Stimulated activated CD8-positive, alpha-beta memory T cell treated with anti-CD3 and anti-CD28 coated beads, Interleukin-2, amount 100 ng/mL, for 1 hour (primary cell): ENCODE measurements at places on chromosomes 5 and 9.

GRCh38 chr5:107700481-107700880 is 29.7 kb upstream of the EFNA5 start:
- no peak for DNase-seq

- DNase-seq = no peak
Observed at GRCh38 chr9:2854617-2855016, 10.7 kb upstream of the PUM3 start.

DNA sequence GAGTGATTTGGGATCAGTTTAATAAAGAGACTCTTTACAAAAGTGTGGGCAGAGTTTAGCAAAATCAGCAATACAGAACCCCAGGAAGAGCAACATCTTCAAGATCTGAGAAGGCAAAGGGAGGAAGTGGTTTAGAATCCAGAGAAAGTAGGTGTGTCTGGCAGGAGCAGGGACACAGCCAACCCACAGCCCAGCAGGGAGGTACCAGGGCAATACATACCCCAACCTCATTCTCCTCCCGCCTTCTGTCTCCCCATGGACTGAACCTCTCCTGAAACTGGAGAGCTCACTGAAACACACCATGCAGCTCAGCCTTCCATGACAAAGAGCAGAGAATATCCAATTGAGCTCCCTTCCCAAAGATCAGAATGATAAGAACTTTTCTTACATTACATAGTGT is 283.4 kb downstream of the PRELID2 start:
- DNase-seq = no peak

DNA sequence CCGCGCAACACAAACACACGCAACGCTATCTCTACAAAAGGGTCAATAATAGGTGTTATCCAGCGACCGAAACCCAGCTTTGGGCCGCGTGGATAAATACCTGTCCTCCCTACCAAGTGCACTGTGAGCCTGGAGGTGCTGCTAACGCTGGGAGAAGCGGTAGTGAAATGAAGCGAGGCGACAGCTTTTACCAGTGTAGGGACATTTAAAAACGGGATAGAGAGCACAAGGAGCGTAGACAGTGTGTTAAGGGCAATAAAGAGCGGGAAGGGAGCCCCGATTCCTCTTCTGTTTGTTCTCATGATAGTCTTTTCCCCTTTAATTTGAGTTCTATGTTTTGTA is 421 bp upstream of the DEPDC1B start:
- no peak for DNase-seq

DNA sequence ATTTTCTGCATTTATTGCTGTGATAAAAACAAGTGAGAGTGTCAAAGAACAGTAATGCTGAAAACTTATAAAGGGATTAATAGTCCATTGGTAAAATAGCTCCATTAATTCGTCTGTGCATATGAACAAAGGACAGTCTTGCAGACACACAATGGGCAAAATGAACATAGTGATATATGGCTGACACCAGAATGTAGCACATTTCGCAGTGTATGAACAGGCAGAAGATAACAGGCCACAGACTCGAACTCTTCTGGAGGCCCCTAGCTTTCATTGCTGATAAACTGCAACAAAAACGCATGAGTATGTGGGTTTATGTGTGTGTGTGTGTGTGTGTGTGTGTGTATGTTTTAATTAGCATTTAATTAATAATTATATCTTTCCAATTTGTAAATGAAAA is 354.8 kb downstream of the TAF11L14 start:
- no peak for DNase-seq

DNA sequence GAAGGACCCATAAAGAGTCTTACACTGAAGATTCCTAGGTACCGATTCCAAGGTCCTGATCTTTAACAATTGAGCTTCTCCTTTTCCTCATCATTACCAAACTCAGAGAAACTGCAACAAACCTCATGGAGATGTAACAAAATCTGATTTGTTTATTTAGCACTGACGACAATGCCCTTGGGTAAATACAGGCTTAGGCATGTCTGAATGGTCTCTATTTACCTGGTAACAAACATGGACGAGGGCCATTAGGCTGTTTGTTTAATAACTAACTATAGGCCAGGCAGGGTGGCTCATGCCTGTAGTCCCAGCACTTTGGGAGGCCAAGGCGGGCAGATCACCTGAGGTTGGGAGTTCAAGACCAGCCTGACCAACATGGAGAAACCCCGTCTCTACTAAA is 333.3 kb downstream of the AGTPBP1 start:
- no peak for DNase-seq

DNA sequence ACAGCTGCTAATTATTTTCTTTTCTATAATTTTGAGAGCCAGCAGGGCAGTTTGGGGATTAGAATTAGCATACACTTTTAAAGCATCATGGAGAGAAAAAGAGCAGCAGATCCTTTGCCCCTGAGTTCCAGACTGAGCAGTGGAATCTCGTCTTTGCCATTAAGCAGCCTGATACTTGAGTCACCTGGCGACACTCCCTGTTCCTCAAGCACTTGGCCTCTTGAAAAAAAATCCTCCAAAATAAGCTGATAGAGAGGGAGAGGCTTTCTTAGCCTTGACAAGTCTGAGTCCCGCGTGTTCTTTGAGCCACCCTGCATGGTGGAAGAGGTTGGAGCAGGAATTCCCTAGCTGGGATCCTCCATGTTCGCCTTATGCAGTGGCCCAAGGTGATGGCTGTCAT is 398.3 kb downstream of the IRX2 start:
- no peak for DNase-seq

- DNase-seq = no peak
Observed at GRCh38 chr9:1490341-1491232, 440.4 kb downstream of the DMRT2 start.

DNA sequence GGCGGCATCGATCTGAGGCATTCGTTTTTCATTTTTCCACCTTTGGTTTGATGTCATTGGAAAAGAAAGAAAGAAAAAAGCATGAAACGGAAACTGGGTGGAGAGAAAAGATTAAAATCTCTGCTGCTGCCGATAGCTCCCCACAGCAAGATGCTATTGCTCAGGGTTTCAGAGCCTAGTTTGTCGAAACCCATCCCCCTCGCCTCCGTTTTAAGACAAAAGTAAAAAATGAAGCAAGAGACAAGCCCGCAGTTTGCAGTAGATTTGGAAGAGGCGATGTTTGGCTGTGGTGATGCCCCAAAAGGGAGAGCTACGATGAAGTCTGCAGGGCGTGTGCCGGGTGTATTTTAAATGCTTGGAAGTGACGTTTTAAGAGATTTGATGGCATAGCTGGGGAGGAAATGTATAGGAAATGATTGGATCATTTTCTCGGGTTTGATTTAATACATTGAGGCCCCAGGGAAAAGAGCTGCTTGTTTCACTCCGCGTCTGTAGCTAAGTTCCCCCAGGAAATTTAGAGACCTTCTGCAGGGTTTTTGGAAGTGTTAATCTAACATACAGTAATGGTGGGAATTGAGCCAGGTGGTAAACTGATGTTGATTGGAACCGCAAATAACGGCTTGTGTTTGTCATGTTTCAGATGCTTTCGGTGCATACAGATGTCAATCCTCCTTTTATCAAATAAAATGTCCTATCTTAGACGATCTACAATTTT is 909 bp downstream of the NDFIP1 start:
- DNase-seq = no peak

GRCh38 chr5:99000221-99000620 is 71.4 kb upstream of the CHD1 start:
- DNase-seq = no peak

- no peak for DNase-seq
Observed at GRCh38 chr9:114804505-114804904, 1.3 kb downstream of the TNFSF15 start.

GRCh38 chr5:145510324-145510723 is 324.8 kb downstream of the PRELID2 start:
- DNase-seq = no peak

GRCh38 chr5:168162464-168162863 is 129.0 kb upstream of the WWC1 start:
- no peak for DNase-seq

GRCh38 chr9:26234865-26235264 is 556.6 kb upstream of the TUSC1 start:
- no peak for DNase-seq

GRCh38 chr5:1254196-1254595 is 29.0 kb downstream of the SLC6A18 start:
- DNase-seq = no peak

DNA sequence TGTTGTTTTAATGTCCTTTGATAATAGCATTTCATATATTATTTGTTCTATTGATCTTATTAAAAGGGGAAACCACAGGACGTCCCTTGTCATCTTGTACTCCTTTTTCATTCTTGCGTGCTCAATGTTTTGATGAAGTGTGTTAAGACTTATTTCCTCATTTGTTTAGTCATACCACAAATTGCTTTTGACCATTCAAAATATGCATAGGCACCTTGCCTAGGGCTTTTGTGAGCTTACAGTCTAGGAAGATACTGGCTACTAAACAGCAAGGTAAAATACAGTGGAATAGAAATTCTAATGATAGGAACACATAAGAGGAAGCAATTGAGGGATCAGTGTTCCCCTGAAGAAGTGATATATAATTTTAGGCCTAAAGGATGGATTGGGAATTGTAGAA is 190.3 kb downstream of the WDR70 start:
- DNase-seq = no peak

DNA sequence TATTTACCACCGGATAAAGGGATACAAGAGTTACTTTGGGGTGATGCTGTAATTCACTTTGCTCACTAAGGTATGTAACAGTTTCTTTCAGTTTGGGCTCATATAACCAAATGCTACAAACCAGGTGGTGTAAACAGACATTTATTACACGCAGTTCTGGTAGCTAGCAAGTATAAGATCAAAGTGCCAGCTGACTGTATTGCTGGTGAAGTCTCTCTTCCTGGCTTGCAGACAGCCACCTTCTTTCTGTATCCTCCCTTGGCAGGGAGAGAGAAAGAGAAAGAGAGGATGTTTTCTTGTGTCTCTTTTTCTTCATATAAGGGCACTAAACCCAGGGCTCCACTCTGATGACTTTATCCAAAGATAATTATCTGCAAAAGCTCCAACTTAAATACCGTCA is 552.5 kb upstream of the FTMT start:
- no peak for DNase-seq

DNA sequence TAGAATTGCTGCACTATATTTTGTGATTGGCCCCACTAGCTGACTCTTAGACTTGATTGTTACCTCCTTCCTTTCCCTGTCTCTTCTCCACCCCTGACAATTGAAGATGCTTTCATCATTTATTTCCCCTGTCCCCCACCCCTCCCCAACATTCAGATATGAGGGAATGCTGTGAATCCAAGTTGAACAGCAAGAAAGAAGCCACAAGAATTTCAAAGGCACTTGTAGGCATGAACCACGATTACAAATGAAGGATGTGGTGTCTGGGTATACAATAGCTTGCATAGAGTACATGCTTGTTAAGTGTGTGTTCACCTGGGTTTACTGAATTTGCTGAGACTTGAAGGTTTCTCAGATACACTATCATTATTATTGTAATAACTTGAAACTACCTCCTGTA is 78.3 kb upstream of the TRIO start:
- no peak for DNase-seq

DNA sequence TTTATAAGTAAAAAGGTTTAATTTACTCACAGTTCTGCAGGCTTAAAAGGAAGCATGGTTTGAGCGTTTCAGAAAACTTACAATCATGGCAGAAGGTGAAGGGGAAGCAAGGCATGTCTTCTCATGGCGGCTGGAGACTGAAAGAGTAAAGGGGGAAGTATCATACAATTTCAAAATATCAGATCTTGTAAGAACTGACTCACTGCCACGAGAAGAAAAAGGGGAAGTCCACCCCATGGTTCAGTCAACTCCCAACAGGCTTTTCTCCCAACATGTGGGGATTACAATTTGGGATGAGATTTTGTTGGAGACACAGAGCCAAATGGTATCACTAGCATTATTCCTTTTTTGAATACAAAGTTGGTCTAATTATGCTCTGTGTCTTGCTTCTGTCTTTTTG is 627.9 kb upstream of the ST8SIA4 start:
- no peak for DNase-seq
